ENCODE measurements at places on chromosomes 13 and 19.
A peak's percentile ranks its signal among the peaks of the same experiment; 100 is the strongest.

DNA sequence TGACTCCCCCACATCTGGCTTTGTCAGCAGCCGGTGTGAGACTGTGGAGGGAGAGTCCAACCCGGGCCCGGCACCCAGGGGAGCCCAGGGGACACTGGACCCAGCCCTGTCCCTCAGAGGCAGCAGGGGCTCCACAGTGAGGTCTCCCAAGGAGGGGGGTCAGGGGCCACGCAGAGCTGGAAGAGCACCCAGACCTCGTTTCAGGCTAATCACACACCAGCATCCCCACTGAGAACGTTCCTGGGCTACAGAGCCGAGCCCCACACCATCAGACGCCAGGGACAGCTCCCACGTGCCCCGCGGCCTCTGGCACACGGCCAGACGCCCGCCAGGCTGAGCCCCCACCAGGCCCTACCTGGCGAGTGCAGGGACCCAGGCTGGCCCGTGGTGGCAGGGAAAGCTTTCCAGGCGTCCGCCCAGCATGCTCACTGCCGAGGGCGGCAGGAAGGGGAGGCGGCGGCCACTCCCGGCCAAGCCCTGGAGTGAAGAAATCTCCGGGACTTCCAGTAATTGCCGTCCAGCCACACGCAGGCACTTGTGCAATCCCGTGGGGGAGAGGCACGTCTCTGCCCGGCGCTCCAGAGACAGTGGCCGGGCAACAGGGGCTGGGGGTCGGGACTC, 19.2 kb downstream of the SBNO2 start:
- no peak for DNase-seq

GRCh38 chr19:48833977-48834376, 2.3 kb downstream of the HSD17B14 start:
- no peak for DNase-seq

DNA sequence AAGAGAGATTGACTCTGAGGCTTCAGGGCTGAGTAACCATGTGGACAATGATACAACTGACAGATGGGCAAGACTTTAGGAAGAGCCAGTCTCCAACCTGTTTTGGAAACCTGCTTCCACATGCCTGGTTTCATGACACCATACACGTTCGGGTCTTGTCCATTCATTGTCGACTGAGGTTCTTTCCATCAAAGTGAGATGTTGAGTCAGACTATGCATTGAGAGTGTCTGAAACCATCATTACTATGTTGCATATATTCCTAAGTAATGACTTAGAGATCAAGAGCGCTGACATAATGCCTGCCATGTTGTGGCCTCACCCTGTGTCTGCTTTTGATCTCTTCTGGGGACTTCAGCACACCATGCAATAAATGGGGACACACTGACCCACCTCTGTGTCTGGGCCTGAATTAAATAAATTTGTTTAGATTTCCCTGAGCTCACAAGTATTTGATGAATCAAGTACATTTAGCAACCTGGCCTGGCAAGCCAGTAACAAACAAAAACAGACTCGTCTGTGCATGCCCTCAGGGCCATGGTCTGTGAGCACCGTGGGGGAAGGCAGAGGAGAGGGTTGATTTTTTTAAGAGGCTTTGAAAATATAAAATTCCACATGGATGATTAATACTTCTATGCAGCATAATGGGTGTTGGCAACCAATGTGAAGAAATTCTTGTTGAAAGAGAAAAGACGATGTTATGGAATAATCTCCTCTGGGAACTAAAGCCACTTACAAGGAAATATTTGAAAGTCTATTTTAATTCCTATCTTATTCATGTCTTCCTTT, 49.9 kb upstream of the UBAC2 start:
- DNase-seq: no peak

DNA sequence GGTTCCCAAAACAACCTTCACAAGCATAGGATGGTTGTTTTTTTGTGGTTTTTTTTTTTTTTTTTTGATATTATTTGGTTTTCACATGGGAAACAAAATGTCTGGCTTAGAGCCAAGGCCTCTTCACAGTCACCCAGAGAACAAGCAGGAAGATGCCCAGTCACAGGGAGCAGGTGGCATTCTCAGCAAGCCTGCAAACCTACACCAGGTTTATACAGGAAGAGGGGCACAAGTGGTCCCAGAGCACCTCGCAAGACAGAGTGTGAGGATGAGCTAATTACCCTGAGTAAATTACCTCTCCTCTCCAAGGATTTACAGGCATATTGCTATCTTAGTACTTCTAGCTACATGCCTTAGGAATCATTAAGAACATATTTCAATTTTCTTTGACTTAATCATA, 1375.6 kb downstream of the EFNB2 start:
- no peak for DNase-seq

- DNase-seq: no peak
These were observed 944 bp downstream of the C19orf85 start for GRCh38 chr19:55463583-55464031.

DNA sequence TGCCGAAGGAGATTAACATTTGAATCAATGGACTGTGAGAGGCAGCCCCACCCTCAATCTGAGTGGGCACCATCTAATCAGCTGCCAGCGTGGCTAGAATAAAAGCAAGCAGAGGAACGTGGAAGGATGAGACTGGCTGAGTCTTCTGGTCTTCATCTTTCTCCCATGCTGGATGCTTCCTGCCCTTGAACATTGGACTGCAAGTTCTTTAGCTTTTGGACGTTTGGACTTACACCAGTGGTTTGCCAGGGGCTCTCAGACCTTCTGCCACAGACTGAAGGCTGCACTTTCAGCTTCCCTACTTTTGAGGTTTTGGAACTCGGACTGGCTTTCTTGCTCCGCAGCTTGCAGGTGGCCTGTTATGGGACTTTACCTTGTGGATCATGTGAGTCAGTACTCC, 14.7 kb downstream of the NHLRC3 start:
- no peak for DNase-seq

DNA sequence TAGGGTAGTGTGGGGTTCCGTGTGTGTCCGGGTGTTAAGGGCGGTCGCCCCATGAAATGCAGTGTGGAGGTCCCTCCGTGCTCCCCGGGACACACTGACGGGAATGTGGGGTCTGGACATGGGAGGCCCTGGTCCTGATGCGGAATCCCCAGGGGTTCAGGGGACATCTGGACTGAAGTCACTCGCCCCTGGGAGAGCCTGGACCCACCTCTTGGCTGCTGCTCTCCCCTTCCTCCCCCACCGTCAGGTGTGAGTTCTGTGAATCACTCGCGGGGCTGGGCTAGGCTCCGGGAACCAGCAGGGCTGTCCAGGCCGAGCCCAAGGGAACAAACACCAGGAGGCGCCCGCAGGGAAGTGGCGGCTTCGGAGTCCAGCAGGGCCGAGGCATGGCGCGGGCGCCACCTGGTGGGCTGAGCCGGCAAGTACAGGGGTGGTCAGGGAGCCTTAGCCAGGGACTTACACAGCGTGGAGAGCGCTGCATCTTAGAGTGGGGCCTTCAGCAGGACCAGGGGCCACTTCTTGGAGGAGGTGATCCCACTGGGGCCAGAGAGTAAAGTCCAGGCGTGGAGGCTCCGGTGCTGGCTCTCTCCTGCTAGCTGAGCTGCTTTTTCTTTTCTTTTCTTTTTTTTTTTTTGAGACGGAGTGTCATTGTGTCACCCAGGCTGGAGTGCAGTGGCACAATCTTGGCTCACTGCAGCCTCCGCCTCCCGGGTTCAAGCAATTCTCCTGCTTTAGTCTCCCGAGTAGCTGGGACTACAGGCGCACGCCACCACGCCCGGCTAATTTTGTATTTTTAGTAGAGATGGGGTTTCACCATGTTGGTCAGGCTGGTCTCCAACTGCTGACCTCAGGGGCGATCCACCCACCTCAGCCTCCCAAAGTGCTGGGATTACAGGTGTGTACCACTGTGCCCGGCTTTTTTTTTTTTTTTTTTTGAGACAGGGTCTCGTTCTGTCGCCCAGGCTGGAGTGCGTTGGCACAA, 20.1 kb downstream of the WTIP start:
- peak; percentile 86 for DNase-seq

GRCh38 chr13:52136763-52137162, 7.9 kb upstream of the NEK5 start:
- DNase-seq: no peak

- no peak for DNase-seq
These were observed 46.0 kb upstream of the STK24 start for GRCh38 chr13:98622931-98623331.

DNA sequence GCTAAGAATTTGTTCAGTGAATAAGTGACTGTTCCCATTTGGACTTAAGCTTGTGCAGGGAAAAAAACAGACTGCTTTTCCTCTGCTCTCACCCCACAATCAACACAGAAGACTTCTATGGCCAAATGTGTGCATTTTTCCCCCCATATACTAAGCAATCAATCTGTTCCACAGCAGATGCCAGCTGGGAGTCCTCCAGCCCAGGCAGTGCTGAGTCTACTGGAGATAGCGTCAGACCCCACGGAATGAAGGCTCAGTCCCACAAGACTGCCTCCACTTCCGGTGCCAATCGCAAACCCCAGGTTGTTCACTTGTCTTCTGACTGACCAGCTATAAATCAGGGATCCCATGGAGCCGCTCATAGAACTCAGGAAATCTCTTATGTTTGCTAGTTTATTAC, 69.5 kb upstream of the ANKRD10 start:
- no peak for DNase-seq

DNA sequence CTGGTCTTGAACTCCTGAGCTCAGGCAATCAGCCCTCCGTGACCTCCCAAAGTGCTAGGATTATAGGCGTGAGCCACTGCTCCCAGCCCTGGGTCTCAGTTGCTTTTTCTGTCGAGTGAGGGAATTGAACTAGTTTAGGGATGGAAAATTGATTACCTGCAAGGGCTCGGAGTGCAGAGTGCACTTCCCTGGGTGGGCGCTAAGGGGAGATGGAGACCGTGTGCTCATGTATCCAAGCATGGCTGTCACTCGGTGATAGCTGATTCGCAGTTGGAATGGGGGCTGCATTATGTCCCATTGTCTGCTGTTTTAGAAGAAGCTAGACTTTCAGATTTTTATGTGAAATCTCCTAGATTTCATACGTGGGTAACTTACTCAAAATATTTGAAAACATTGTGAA, 139.9 kb upstream of the RFC3 start:
- no peak for DNase-seq

DNA sequence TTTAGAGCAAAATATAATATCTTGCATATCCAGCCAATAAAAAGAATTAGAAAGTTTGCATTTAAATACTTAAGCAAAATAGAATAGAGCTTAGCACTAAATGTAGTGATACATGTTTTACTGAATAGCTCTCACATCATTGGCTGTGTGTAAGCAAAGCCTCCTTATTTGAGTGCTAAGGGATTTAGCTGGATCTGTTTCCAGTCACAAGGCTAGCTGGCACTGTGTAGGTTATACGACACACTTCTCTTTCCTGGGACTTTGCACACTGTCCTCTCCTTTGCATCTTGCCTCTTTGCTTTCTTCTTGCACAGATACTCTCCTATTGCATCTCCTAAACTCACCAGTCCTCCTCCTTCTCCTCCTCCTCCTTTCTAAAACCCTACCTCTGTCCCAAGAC, 423.8 kb downstream of the KLF5 start:
- DNase-seq: no peak

DNA sequence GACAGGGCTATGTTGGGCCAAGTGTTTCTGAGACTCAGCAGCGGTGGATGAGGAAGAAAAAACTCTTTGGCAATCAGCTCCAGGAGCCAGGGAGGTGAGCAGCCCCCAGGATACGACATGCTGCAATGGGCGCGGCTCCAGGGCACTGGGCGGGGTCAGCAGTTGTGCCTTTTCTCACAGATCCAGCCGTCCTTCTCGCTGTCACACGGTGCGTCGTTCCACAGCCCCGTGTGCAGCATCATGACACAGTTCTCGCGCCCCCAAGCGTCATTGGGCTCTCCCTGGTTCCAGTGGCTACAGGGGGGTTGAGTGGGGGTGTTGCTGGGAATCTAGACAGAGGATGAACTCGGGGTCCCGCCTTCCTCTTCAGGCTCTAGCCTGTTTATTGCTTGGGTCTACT, 2.7 kb downstream of the CLEC4G start:
- no peak for DNase-seq

GRCh38 chr13:45195421-45195820, 5.4 kb downstream of the KCTD4 start:
- no peak for DNase-seq

DNA sequence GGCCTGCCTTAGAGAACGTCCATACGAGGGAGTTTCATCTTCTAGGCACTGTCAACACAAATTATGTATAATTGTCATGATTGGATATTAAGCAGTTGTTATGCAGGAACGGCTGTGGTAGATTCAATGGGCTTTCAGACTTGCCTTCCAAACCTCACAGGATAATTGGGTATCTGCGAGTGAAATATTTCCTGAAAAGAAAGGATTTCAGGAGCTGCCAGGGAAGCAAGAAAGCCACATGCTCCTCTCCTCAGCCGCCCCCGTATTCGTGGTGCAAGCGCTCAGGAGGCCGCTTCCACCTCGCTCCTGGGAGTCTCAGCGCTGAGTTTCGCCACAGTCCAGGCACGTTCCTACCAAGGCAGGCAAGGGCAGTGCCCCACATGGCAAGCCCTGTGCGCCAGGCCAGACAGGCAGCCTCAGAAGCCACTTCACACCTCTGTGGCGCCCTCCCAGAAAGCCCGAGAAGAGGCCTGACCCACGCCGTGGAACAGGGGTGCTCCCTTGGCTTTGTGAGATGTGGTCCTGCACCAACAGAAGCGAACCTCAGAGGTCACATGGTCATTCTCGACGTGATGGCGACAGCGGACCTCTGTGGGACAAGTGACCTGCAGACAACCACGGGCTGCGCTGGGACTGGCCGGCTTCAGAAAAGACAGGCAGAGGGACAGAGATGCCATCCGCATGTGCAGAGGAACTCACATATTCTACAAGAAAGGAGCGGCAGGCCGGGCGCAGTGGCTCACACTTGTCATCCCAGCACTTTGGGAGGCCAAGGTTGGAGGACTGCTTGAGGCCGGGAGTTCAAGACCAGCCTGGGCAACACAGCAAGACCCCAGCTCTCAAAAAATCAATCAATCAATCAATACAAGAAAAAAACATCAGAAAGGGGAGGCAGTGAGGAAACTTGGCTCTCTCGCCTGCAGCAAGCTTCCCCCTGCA, 41.4 kb downstream of the CEBPG start:
- no peak for DNase-seq

GRCh38 chr13:40456979-40457553, 209.4 kb downstream of the FOXO1 start:
- DNase-seq: no peak

- no peak for DNase-seq
These were observed 14.6 kb downstream of the GJB2 start for GRCh38 chr13:20178156-20178555.

- DNase-seq: no peak
These were observed 9.3 kb upstream of the LAIR1 start for GRCh38 chr19:54373781-54374631.
